ENCODE measurements at places on chromosomes 4 and X.

DNA sequence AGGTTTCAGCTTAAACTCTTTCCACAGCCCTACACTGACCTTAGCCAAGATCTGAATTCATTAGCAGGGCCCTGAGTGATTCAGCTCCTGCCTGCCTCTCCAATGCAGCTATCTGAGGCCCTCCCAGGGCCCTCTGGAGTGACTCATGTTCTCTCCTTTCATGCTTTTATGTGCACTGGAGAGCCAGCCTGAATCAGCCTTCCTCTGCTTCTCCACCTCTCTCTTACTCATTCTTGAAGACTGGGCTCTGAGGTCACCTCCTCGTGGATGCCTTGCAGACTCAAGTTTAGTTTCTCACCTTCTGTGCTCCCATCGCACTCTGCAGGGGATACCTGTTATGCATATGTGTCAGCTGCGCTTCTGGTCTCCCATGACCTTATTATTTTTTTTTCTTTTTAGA lies 3.1 kb upstream of the OCIAD2 start:
- DNase-seq, result peak; percentile 22

GRCh38 chr4:44071959-44072955 lies 376.4 kb downstream of the KCTD8 start:
- DNase-seq, result no peak

DNA sequence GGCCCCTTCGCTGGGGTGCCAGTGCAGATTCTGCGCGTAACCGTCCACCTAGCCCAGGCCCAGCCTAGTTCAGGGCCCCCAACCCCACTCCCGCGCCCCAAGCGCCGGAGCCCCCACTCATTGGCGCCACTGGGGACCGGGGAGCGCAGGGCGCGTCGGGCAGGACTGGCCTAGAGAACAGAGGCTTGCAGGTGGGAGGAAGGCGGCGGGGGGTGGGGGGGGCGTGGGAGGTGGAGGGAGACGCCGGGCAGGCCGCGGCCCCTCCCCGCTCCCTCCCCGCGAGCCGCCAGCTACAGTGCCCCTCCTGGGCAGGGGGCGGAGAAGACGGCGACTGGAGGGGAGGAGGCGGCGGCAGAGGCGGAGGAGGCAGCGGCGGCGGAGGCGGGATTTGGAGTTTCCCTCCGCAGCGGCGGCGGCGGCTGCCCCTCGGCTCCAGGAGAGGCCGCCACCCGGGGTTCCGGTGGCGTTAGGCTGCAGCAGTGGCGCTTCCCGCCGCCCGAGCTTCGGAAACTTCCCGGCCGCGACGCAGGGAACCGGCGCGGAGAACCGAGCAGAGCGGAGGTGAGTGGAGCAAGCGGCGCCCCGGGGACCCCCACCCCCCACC lies 4.8 kb upstream of the DUSP9 start:
- no peak for DNase-seq

- DNase-seq, result no peak
These were observed 102.0 kb downstream of the AFAP1 start for GRCh38 chr4:7837597-7838135.

- DNase-seq, result no peak
These were observed 9.7 kb upstream of the ATP10D start for GRCh38 chr4:47475411-47475810.

- DNase-seq, result no peak
These were observed 64.3 kb downstream of the LRBA start for GRCh38 chr4:150950657-150951288.

DNA sequence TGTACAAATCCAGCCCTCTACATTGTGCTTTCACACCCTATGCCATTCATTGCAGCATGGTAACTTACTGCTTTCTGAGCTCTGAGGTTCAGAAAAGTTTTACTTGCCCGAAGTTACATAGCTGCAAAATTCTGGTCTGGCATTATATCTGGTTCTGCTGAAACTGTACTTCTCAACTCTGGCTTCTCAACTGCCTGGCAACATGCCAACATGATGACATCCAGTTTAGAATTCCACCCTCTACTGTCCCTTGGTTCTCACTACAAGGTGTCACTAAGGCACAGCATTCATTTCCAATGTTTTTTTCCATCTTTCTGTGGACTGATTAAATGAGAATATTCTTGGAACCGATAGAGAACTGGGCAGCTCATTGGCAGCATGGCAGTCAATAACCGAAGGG lies 242.9 kb upstream of the PRPS2 start:
- no peak for DNase-seq

- no peak for DNase-seq
These were observed 102.8 kb downstream of the INPP4B start for GRCh38 chr4:142743121-142743825.

GRCh38 chrX:129581904-129582303 lies 41.8 kb downstream of the OCRL start:
- no peak for DNase-seq

DNA sequence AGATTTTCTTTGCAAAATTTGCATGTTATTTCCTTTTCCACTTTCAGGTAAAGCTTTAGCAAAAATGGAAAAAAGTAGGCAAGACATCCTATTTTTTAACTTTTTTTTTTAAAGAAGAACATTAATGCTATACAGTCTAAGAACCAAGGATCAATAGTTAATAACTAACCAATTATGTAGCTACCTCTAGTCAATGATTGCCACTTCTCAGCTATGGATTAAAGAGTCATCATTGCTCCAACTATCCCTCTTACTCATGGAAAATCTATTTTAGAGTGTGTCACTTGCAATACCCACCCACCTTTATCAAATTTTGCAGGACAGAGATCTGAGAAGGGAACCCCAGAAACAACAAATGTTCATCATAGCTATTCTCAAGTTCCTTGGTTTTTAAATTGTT lies 223.1 kb downstream of the ANK2 start:
- no peak for DNase-seq

GRCh38 chr4:147056940-147057610 lies 111.4 kb upstream of the TTC29 start:
- no peak for DNase-seq

GRCh38 chr4:180120068-180120467 lies 2123.1 kb upstream of the TENM3 start:
- DNase-seq, result no peak

GRCh38 chr4:115973768-115974167 lies 860.3 kb upstream of the NDST4 start:
- no peak for DNase-seq

GRCh38 chr4:139484783-139485311 lies 30.9 kb downstream of the RAB33B start:
- no peak for DNase-seq

GRCh38 chr4:95017305-95018064 lies 259.7 kb downstream of the BMPR1B start:
- DNase-seq, result no peak

DNA sequence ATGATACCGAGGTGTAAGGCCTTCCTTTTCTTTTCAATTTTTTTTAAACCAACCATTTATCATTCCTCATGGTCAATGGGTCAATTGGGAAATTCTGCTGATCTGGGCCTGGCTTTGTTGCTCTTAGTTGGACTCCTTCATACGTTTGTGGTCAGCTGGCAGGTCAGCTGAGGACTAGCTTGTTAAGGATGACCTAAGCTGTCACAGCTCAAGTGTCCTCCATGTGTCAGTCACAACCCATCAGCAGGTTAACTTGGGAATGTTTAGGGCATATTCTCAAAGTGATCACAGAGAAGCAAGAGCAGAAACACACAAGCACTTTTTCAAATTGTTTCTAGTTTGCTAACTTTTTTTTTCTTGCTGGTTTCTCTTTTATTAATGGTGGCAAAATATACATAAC lies 117.4 kb upstream of the MAB21L2 start:
- no peak for DNase-seq

DNA sequence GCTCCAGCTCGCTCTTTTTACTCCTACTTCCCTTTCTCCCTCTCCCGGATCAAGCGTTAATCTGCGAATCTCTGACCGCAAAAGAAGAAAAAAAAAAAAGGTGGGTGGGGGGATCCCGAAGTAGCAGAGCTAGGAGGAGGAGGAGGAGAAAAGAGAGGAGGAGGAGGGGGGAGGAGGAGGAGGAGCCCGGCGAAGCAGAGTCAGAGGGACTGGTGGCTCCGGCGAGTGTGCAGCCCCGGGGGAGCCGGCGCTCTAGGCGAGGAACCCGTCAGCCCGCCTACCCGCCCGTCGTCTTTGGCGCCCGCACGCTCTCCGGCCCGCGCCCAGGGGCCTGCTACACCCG lies at the start of gene NHSL2:
Gene NHSL2, plus strand, starts transcription at position 203 of the 343 bp plus-strand sequence.
- DNase-seq, result no peak

- no peak for DNase-seq
These were observed 429.8 kb downstream of the BCOR start for GRCh38 chrX:39667736-39668482.

- DNase-seq, result peak; percentile 48
These were observed 37.8 kb downstream of the SEPTIN6 start for GRCh38 chrX:119655125-119655524.

DNA sequence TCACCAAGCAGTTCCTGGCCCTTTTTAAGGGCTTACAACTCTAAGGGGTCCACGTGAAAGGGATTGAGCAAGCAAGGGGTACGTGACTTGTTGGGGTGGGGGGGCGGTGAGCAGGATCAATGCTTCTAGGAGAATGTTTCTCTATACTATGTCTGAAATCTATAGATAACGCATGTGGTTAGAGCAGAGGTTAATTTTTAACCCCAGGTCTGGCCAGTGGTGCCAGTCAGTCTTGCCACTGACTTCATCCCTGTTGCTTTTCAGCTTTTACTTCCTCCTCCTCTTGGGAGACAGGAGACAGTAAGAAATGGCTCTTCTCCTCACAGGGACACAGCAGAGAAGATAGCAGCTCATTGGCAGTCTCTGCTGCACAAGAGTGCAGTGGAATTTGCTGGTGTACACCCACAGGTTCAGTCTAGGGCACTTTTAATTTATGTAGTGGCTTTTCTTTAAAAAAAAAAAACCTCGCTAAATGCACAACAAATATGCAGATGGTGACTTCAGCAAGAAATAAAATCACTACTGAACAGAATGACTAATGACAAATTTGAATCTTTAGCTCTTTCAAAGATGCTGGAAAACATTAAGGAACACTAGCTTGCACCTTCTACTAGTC lies 190.5 kb downstream of the CCNG2 start:
- DNase-seq, result no peak

Data from activated CD4-positive, alpha-beta T cell treated with anti-CD3 and anti-CD28 coated beads for 1 hour (primary cell).